ENCODE measurements at places on chromosomes 7 and 10.

GRCh38 chr10:111709603-111710002, 474.0 kb downstream of the GPAM start:
- DNase-seq = no peak

DNA sequence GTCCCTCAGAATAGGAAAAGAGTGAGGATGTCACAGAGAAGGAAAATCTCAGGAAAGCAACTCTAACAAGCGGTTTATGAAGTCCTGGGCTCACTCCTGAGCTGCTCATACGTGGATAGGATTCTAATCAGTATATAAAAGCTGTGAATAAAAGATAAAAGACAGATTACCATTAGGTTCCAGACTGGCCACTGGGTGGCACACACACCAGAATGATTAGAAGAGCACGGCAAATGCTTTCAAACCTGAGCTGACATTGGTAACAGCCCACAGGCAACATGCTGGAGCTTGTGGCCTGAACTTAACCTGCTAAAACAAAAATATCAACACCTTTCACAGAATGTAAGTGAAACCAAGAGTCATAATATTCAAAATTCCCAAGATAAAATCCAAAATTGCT, 370.8 kb downstream of the GRID1 start:
- peak; percentile 9 for DNase-seq

DNA sequence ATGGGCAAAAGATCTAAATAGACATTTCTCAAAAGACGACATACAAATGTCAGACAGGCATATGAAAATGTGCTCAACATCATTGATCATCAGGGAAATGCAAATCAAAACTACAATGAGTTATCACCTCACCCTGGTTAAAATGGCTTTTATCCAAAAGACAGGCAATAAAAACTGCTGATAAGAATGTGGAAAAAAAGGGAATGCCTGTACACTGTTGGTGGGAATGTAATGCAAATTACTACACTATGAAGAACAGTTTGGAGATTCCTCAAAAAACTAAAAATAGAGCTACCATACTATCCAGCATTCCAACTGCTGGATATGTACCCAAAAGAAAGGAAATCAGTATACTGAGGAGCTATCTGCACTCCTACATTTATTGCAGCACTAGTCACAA, 18.0 kb downstream of the GSDME start:
- no peak for DNase-seq

DNA sequence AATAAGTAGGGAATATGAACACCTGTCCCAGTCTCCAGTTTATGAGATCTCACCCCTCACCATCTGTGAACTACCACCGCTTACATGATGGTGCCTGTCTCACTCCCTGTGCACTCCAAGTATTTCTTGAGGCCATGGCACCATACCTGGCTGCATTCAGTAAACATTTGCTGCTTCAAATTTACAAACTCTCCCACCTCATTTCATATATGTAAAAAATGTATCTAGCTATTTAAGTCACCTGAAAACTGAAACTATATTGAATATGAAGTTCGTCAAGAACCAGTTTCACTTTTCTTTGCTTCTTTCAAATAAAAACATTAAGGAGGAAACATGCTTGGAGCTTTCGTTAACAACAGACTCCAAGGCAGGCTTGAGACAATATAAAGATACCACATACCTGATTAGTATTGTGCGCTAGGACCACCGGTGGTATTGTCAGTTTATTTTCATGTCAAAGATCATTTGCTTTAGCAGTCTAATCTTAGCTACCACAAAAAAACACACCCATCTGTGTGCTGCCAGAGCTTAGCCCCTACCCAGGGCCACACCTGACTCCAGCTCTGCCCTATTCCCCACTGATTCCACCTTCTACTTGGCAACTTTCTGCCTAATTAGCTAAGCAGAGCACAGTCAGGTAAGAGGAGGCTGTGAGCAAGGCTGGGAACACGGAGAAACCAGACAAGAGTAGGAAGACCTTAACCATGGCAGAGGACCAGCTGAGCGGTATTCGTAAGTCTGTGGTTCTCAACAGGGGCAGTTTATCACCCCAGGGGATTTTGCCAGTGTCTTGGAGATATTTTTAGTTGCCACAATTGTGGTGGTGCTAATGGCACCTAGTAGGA, 92.0 kb downstream of the ZFAND4 start:
- peak; percentile 33 for DNase-seq

GRCh38 chr7:155834486-155835048, 22.3 kb upstream of the SHH start:
- DNase-seq = no peak

GRCh38 chr7:116138202-116138801, 72.0 kb upstream of the TES start:
- peak; percentile 20 for DNase-seq

GRCh38 chr7:50923476-50923875, 140.8 kb upstream of the GRB10 start:
- DNase-seq = no peak

DNA sequence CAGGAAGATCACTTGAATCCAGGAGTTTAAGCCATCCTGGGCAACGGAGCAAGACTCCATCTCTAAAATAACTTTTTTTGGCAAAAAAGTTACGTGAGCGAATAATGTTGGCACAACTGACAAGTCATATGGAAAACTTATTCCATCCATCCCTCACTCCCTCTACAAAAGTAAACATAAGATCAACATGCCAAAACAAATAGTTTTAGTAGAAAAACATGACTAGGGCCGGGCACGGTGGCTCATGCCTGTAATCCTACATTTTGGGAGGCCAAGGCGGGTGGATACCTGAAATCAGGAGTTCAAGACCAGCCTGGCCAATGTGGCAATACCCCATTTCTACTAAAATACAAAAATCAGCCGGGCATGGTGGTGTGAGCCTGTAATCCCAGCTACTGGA, 25.6 kb downstream of the SLC25A16 start:
- DNase-seq = no peak

- DNase-seq = no peak
These were observed 132.4 kb downstream of the TSPAN12 start for GRCh38 chr7:120725376-120726039.

DNA sequence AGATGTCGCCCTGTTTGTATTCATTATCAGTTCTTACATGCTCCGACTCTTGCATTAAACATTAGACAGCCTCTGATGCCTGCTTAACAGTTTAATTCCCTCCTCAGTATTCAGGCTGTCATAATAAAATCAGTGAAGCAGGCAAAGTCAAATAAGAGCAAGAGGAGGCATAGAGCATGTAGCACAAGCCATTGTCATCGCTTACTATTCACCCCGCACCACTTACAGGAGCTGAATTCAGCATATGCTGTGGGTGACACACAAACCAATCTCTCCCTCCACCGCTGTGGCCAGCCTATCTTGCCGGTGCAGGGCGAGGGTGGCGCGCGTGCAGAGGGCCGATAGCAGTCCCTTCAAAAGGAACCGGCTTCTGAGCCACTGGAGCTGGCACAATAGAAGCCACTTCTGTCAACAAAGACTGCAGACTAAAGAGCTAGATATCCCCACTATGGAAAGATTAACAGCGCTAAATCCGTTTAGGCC, 433.2 kb upstream of the MGMT start:
- DNase-seq = no peak

DNA sequence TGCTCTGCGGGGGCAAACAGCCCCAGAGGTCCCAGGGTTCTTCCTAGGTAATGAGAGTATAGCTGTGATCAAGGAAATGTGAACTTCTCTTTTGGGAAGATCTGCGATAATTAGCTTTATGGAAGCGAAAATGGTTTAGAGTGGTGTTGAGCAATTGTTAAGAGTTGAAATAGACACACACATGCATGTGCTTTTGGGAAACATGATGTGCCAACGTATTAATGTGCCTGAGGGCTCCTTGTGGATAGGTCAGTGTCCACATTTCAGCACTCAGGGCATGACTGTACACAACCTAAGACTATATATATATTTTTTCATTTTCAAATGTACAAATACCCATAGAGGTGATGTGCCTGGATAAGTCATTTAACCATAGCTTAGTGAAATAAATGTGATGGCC, 67.0 kb downstream of the GSDME start:
- no peak for DNase-seq

DNA sequence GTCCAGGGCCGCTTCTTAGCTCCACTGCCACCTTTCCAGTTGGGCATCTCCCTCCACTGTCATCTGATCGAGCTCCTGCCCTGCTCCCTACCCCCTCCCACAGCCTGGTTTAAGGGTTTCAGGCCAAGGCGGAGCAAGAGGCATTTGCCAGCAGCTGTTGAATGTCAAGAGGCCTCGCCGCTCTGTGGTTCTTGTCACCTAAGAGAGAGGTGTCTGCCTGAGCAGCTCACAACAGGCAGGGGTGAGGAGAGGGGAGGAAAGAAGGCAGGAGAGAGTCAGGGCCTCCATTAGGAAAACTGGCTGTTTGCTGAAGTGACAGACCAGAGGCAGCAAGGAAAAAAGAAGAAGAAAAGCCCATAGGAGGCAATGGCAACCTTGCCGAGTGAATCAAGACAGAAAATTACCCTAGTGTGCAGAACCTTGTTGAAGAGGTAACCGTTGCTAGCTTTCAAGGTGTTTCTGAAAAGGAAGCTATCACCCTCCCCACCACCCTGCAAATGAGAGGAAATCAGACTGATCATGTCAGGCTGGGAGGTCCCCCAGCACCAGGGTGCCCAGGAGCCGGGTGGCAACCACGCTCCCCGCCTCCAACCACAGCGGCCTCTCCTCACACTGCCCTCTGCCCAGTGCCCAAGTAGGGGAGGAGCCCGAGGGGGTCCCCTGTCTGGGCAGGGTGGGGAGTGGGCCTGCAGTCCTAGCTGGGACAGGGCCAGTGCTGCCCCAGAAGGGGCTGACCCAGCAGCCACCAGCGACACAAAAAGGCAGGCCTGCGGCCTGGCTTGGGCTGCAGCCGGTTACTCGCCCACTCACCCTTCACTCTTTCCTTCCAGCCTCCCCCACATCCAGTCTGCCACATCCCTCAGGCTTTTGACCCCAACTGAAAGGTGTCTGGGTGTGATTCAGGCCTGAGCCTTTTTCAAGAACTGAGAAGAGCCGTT, 7.1 kb downstream of the GATA3 start:
- DNase-seq = peak; percentile 60

DNA sequence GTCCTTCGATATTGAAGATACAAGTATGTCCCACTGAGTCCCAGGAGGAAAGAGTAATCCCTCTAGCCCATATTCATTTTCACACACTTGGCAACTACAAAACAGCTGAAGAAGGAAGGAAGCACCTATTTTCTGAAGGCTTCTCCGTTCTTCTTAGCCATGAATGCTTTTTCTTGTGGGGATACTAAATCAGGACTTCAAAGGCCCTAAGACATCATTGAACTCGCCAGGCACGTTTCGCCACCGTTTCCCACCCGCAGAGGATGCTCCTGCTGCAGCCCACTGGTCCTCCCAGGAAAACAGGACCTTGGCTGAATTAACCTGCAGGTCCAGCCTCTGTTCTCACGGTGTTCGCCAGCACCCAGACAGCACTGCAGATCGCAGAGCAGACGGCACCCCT, 561.5 kb downstream of the DNAJB6 start:
- DNase-seq = no peak

DNA sequence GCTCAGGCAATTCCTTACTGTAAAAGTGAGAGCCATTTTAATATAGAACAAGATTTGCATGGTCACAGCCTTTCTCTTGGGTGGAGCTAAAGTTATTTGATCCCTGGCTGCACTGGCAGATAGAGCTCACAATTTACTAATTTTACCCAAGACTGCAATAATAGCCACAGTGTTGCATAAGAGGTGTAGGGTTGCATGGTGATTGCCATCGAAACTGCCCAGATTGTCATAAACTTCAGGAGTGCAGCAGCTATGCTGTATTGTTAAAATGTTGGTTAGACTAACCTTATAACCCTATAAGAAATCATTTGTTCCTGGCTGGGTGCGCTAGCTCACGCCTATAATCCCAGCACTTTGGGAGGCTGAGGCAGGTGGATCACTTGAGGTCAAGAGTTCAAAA, 50.0 kb downstream of the VCL start:
- no peak for DNase-seq

GRCh38 chr7:128074336-128074735, 43.1 kb upstream of the LRRC4 start:
- DNase-seq = no peak

GRCh38 chr10:77537720-77538373, 99.8 kb downstream of the KCNMA1 start:
- no peak for DNase-seq

DNA sequence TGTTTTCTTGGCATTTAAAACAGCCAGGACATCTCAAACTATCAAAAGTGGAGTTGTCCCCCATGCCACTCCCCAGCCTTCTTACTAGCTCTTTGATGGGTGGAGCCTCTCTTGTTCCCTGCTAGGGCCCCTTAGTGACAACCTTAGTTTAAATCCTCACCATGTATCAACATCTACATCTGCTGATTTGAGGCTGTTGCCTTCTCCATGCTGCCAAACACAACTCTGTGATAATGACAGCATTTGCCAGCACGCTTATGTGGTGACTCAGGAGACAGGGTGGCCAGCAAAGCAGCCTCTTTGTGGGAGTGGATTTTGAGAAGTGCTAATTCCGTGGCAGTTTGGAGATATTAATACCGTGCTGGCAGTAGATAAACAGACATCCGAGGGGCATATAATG, 145.4 kb downstream of the LRRC4 start:
- DNase-seq = no peak

GRCh38 chr10:131618587-131619267, 282.1 kb upstream of the PPP2R2D start:
- DNase-seq = no peak

All from stimulated activated CD4-positive, alpha-beta T cell treated with anti-CD3 and anti-CD28 coated beads, Interleukin-4, amount 100 ng/mL, for 24 hours (primary cell).